ENCODE measurements at places on chromosomes 7 and 10.

GRCh38 chr7:102146122-102146521, 140.5 kb upstream of the SH2B2 start:
- DNase-seq: no peak

- peak; percentile 18 for DNase-seq
Measured at GRCh38 chr10:49398000-49398861, 2.3 kb upstream of the DRGX start.

GRCh38 chr10:78254013-78254412, 220.3 kb downstream of the RPS24 start:
- DNase-seq: no peak

GRCh38 chr10:117553142-117553814, 10.7 kb downstream of the EMX2 start:
- no peak for DNase-seq

DNA sequence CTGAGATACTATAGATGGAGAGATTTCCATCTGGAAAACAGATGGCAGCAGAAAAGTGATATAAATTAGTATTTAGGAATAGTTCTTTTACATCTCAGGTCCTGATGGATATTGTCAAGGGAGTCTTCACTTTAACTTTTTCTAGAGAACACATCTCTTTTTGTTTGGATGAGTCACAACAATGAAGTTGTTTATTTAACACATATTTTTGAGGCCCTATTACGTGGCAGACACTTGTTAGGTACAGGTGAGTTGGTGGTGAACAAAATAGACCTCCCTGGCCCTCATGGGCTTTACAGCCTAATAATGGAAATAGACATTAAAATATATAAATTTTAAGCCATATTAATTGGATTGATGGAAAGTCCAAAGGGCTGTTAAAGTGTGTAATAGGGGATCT, 168.3 kb downstream of the VTI1A start:
- DNase-seq: no peak

- no peak for DNase-seq
Measured at GRCh38 chr7:18429547-18429946, 66.0 kb upstream of the HDAC9 start.

DNA sequence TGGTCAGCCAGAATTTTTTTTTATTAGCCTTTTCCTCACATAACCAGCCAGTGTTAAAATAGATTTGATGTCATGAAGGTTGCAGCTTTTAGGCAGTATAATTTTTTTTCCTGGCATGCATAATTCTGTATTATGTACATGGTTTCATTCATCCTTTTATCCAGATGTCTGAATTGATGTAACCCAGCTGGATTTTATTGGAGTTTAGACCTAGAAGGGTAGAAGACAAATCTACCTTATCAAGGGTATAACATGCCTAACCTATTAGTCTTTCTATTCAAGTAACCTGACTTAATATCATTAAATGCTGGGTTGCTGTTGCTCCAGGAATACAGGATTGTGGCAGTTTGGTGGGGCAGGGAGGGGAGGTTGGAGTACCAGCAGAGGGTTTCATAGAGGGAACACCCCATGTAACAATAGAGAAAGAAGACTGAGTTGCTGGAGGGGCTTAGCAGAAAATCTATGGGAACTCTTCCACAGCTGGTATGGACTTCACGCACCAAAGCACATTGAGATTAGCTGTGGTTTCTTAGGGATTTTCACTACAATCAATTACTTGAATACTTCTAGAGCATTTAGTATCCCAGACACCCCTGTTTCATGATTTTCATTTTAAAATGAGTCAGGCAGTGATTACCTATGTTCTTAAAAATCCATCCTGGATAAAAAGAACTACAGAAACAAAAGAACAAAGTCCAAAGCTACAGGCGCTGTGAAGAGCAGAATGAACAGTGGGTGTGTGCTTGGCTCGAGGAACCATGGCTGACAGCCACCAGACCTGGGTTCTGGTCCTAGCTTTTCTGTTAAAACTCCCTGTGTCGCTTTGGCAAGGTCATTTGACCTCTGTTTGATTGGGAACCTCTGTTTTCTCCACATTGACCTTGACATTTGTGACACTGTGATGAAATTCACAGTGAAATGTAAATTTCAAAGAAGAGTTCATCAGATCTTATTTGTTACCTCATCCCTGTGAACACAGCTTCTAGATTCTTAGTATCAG, 93.5 kb downstream of the CREM start:
- DNase-seq: no peak

- DNase-seq: no peak
Measured at GRCh38 chr10:72756674-72757385, 64.9 kb downstream of the MCU start.

- DNase-seq: peak; percentile 66
Measured at GRCh38 chr10:16436367-16436757, 448 bp upstream of the PTER start.

DNA sequence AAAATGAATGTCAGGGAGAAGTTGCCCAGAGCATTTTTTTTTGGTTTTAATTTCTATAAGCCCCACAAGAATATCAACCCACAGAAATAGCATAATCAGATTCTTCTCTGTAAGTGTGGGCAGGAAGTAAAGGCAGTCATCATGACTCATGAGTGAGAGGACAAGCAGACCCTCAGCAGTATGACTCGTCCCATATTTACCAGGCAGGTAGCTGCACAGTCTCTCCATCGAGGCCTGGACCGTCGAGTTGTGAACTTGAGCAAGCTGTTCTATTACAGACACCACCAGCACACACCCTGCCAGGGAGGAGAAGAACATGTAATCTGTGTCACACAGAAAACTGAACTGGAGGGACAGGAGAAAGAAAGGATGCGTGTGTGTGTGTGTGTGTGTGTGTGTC, 37.8 kb downstream of the AOAH start:
- DNase-seq: no peak

GRCh38 chr7:45259966-45260646, 102.5 kb downstream of the RAMP3 start:
- DNase-seq: peak; percentile 23

Data from KG1 (cell line).